ENCODE measurements at places on chromosomes 1 and 21. TPM values are rescaled to one million over a fixed set of nuclear protein-coding genes. Genes with fewer than 3 reads are reported as not detected.

DNA sequence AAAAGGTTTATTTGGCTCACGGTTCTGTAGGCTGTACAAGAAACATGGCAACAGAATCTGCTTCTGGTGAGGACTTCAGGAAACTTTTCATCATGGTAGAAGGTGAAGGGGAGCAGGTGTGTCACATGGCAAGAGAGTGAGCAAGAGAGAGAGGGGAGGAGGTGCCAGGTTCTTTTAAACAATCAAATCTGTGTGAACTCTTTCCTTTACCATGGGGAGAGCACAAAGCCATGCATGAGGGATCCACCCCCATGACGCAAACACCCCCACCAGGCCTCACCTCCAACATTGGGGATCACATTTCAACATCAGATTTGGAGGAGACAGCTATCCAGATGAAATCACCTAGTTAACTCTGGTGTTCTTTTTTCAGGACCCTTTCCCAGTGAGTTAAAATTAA, 103.6 kb downstream of the GALNT2 start:
- peak; percentile 18 for DNase-seq

CFHR2 gene
- polyA plus RNA-seq, result not detected

GRCh38 chr1:204468206-204468605, 26.4 kb downstream of the PIK3C2B start:
- DNase-seq, result no peak

DNA sequence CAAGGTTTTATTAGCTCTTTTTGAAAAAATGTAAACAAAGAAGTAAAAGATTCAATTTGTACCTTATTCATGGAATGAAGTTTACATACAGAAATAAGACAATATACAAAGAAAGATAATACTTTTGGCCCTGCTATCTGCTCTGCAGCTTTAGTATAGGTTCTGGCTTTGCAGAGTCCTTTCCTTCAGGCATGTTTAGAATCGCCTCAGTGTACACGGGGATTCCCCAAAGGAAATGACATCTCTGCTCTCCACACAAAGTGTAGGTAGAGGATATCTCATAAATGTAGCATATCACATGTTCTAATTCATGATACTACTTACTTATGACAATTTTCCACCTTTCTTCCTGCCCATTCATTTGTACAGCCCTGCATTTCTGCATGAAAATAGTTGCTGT, 222.6 kb upstream of the DPYD start:
- DNase-seq, result peak; percentile 13

- peak; percentile 77 for DNase-seq
Measured at GRCh38 chr1:158087320-158087927, 93.3 kb upstream of the CD1D start.

Data from IMR-90 (cell line).